Kidney (tissue), 22 donors: ENCODE measurements at places on chromosomes 6 and 20. TPM values are rescaled to one million over a fixed set of nuclear protein-coding genes. Genes with fewer than 3 reads are reported as not detected.

DNA sequence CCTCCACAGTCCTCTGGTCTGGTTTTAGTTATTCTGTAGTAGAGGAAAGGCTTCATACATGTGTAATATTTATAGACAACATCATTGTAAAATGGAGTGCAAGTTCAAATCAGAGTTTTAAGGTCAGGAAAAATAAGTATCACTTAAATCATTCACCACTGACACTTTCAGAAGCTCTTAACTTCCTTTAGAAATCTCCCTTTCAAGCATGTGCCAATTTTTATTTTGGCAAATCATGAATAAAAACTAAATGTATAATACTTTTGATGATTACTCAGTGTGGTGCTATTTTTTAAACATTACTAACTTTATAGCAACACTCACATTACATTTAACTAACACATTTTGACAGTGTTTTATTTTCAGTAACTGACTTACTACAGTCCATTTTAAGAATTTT is 112.2 kb downstream of the OGFRL1 start:
- DNase-seq: no peak

DNA sequence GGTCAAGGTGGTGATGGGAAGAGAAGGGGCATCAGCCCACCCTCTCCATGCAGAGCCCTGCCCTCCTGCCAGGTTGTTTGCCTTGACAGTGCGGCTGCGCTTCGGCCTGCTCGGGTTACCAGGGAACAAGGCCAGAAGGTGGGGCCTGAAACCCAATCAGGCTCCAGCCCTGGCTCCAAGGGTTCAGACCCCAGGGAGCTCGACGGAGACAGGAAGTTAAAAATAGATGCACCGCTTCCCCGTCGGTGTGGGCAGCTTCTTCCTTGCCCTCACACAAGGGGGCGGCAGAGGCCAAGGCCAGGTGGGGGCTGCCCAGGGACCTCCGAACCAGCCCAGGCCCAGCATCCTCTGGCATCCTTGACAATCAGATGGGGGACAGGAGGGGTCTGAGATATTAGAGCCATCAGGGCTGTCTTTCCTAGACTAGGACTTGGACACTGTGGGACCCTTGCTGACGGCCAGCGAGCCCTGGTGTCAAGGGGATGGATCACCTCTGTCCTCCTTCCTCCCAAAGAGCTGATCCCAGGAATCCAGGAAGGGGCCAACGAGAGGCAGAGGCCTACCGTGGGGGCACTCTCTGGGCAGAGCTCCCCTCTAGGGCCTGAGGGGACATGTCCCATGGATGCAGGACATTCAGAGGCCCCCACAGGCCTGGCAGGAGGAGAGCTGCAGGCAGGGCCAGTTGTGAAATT is 65.2 kb downstream of the RIPOR3 start:
- peak; percentile 48 for DNase-seq

PACRG gene
- 7.4 TPM for total RNA-seq

ULBP2 gene
- total RNA-seq: 1.3 TPM
